ENCODE measurements at places on chromosomes 2 and 18.

DNA sequence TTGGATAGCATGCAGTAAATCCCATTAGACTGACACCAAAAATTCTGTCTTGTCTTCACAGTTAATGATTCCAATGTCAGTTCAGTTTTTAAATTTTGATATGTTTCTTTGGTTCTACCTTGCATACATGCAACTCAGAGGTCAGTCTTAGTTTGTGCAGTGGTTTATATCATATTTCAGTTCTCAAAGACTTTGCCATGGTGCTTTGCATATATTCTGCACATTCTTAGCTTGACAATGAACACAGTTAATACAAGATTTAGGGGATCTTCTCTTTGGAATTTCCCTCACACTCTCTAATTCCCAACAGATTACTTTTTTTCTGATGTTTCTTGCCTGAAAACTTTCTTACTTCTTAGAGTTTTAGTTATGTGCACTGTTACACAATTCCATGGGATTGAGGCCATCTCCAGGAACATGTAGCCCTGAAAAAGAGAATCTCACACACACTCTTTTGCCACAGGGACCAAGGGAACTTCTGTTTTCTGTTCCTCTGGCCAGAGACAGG is 17.3 kb downstream of the NOL4 start:
- no peak for DNase-seq

DNA sequence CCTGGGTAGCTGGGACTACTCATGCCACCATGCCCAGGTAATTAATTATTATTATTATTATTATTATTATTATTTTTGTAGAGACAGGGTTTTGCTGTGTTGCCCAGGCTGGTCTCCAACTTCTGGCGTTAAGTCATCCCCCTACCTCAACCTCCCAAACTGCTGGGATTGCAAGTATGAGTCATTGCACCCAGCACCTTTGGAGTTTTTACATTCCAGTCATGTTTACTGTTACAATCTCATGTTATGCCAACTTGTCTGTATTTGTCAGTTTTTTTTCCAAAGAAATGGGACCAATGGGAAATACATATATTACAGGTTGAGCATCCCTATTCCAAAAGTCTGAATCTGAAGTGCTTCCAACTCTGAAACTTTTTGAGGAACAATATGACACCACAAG is 903.8 kb downstream of the SLC4A3 start:
- no peak for DNase-seq

- no peak for DNase-seq
These were observed 246.1 kb upstream of the TNP1 start for GRCh38 chr2:217105733-217106649.

GRCh38 chr2:33678436-33678835 is 79.3 kb upstream of the FAM98A start:
- no peak for DNase-seq

- DNase-seq = no peak
These were observed 179.7 kb downstream of the AGPS start for GRCh38 chr2:177572236-177572671.

GRCh38 chr2:171249689-171250088 is 89.0 kb upstream of the TLK1 start:
- DNase-seq = no peak

- no peak for DNase-seq
These were observed 29.5 kb downstream of the SLC39A10 start for GRCh38 chr2:195686564-195686963.

GRCh38 chr2:27915874-27916273 is 25.3 kb downstream of the BABAM2 start:
- no peak for DNase-seq

- DNase-seq = no peak
These were observed 1257.0 kb upstream of the GYPC start for GRCh38 chr2:125398738-125399524.

DNA sequence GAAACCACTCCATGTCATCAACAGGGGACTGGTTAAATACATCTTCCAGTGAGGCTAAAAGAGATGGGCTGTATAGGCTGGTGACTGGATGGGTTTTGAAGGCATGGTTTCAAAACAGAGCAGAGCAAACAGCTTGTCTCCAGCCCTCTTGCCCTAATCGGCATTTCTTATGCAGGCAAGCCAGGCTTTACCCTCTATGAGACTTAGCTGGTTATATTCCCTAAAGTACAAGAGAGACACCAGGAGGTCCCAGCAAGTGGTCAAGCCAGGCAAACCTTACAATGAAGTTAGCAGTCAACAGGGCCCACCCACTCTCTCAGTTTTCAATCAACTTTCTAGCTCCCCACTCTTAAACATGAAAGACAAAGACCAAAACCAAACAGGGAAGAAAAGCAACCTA is 19.0 kb downstream of the OSBPL1A start:
- no peak for DNase-seq

GRCh38 chr2:56009758-56010458 is 86.3 kb upstream of the EFEMP1 start:
- DNase-seq = no peak

DNA sequence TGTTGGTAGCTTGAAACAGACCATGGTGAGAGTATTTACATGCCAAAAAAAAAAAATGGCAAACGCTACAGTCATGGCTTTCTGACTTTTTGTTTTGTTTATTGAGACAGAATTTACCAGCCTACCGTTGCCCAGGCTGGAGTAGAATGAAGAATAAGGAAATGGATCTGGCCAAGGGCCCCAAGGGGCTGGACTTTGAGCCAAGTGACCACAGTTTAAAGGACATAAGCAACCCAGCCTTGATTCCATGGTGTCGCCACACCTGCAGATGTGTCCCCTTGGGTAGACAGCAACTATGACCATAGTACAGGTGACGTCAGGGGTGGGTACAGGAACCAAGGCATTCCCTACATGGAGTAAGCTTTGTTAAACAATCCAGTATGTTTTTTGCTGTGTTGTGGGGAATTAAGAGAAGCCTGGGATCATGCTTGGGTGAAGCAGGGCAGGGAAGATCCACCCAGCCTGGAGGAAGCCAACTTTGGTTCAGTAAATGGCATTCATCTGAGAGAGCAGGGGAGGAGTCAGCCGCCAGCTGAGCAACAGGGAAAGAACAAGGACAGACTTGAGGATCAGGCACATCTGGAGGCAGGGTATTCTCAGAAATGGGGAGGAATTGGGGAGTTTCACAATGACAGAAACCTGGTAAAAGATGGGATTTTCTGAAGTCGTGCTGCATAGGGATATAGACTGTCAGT is 110.3 kb upstream of the SH3BP4 start:
- DNase-seq = no peak
